Caco-2 (cell line): ENCODE measurements at places on chromosomes 16 and 17. TPM values are rescaled to one million over a fixed set of nuclear protein-coding genes. Genes with fewer than 3 reads are reported as not detected.
A peak's percentile ranks its signal among the peaks of the same experiment; 100 is the strongest.

DNA sequence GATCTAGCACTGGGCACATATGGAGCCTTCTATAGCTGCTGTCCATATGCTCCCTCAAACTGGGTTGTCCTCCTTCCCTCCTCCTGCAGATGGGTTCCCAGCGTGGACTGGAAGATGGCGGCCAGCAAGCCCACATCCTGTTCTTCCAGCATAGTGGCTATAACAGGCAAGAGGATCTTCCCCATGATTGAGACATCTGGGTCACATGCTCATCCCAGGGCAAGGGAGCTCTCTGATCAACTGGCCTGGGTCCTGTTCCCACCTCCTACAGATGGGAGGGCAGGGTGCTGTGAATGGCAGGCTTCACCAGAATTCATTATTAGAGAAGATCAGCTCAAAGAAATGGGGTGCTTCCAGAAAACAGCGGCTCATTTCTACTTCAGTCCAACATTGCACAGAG is 210.2 kb downstream of the PARN start:
- H3K27ac ChIP-seq: no peak overlapping the region
- H3K4me3 ChIP-seq: no peak overlapping the region
- H3K4me1 ChIP-seq: no peaks in the 10 kb centered on the region
- no peaks in the 10 kb centered on the region for H3K36me3 ChIP-seq
- no peak for DNase-seq
- no peaks in the 10 kb centered on the region for H3K27me3 ChIP-seq

DNA sequence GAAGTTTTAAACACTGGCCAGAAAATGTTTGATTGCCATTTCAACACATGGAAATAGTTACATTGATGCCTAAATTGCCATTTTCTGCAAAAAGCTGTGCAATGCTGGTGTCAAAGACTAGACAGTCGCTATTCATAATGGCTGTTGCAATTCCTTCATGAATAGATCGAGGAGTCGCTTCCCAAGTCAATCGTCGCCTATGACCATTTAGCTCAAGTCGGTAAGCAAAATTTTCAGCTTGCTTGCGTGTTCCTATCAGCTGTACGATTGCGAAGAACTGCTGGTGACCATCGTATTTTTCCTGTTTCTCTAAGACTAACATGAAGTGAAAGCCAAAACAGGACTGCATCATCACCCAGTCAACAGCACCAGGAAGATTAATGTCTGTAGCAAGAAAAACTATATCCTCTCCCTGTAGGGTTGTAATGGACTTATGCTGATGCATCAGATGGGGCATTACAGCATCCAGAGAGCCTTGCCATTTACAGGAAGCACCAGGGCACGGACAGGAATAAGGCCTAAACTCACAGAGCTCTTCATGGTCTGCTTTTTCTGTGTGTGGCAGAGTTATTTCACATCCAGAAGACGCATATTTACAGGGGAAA is 23.6 kb downstream of the SIAH1 start:
- no peaks in the 10 kb centered on the region for H3K27me3 ChIP-seq
- DNase-seq: no peak
- no peaks in the 10 kb centered on the region for H3K36me3 ChIP-seq

GRCh38 chr17:57648720-57649119 is 96.4 kb downstream of the CCDC182 start:
- DNase-seq: no peak
- H3K4me3 ChIP-seq: no peak overlapping the region
- no peaks in the 10 kb centered on the region for H3K4me1 ChIP-seq
- H3K27me3 ChIP-seq: no peaks in the 10 kb centered on the region
- H3K27ac ChIP-seq: no peak overlapping the region

DNA sequence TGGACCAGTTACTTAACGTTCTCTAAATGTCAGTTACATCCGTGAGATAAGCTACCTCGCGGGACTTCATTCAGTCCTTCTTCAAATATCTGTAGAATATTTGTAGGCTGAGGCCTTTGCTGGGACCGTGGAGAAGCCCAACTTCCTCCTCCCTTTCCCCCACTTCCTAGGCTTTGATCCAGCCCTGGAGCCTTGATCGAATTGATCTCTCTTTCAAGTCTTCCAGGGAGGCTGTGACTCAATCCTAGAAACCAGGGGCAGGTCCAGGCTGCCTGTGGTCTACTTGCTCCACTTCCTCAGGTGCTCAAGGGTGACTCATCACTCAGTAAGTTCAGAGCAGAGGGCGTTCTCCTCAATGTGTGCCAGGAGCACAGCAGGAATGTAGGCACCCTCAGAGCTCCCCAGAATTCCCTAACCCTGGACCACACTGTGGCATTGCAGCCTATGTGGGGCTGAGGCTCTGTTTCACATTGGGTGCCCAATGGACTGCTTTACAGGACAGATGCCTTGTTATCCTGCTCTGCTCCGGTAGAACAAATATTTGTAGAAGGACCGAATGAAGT is 11.2 kb upstream of the CEP20 start:
- peak; percentile 54 for DNase-seq
- no peaks in the 10 kb centered on the region for H3K36me3 ChIP-seq
- peaks cover 9% of the 10 kb centered on the region for H3K4me1 ChIP-seq

CHST5 gene
- total RNA-seq: 0.11 TPM in 1 of 2 replicates, not detected in the other

C1QBP gene
- 129 and 149 TPM in 2 replicates for total RNA-seq

KRT24 gene
- 0.16 TPM in 1 of 2 replicates, not detected in the other for total RNA-seq

NPIPA5 gene
- total RNA-seq: 7.5 and 8.3 TPM in 2 replicates

- DNase-seq: no peak
- no peaks in the 10 kb centered on the region for H3K27me3 ChIP-seq
- no peak overlapping the region for H3K4me3 ChIP-seq
Measured at GRCh38 chr16:24440306-24440705, 99.1 kb upstream of the RBBP6 start.

DNA sequence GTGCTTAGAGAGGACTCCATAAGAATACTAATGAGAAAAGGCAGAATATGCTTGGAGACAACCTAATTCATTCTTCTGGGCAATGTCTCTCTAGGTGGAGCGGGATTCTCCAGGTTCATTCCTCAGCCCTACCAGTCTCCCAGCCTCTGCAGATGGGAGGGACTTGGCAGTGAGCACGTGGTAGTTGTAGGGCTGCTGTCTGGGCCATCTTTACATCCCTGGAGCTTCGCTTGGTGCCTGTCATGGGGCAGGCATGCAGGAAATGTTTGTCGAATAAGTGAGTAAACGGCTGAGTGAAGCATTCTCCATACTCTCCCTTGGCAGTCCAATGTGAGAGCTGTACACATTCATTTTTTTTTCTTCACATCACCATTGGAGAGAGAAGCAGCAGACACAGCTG is 387.5 kb downstream of the UTP18 start:
- no peak overlapping the region for H3K4me3 ChIP-seq
- no peaks in the 10 kb centered on the region; the same call in 1 of the 2 replicates for H3K27me3 ChIP-seq
- DNase-seq: no peak
- no peaks in the 10 kb centered on the region for H3K4me1 ChIP-seq
- no peak overlapping the region for H3K27ac ChIP-seq

GRCh38 chr17:28948873-28949184 is 2.5 kb downstream of the PHF12 start:
- no peaks in the 10 kb centered on the region for H3K27me3 ChIP-seq
- no peaks in the 10 kb centered on the region for H3K36me3 ChIP-seq
- no peak for DNase-seq
- H3K27ac ChIP-seq: peak overlapping the region; percentile 96
- peaks cover 10% of the 10 kb centered on the region for H3K4me1 ChIP-seq
- H3K4me3 ChIP-seq: peak overlapping the region; percentile 88

DNA sequence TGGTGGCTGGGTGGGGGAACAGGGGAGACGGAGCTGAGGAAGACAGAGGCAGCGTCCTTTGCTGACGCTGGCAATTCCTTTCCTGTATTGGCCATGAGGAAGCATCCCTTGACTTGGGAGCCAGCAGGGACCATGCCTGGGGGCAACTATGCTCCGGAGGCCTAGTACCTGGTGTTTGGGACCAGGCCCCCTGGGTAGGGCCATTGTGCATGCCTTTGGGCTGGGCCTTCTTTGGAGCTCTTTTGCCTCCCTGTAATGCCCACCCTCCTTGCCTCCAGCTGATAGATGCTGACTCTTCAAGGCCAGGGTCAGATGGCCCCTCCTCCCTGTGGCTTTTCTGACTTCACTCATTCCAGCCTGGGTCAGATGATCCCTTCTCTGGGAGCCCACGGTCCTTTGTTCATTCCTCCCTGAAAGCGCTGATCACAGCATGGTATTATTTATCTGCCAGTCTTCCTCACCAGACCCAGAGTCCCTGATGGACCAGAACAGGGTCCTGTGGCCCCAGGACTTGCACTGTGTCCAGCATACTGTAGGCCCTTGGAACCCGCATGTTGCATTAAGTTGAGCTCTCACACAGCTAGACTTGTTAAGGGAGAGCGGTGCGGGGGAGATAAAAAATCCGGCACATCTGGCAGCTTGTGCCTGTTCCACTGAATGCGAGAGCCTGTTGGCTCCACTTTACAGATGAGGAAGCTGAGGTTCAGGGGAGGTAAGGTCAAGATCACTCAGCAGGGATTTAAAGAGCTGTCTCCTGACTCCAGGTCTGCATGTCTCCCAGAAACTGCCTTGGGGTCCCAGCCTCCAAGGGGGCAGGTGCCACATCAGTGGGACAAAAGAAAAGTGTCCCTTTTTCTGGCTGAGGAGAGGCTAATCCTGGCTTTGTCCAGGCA is 2.9 kb downstream of the STARD3 start:
- H3K36me3 ChIP-seq: no peaks in the 10 kb centered on the region
- no peak overlapping the region for H3K4me3 ChIP-seq
- H3K4me1 ChIP-seq: peaks cover 5% of the 10 kb centered on the region
- H3K27me3 ChIP-seq: no peaks in the 10 kb centered on the region

GRCh38 chr17:7897773-7898172 is 9.2 kb downstream of the CHD3 start:
- no peaks in the 10 kb centered on the region for H3K27me3 ChIP-seq
- DNase-seq: no peak
- H3K27ac ChIP-seq: peak overlapping the region; percentile 53
- H3K4me3 ChIP-seq: no peak overlapping the region

DNA sequence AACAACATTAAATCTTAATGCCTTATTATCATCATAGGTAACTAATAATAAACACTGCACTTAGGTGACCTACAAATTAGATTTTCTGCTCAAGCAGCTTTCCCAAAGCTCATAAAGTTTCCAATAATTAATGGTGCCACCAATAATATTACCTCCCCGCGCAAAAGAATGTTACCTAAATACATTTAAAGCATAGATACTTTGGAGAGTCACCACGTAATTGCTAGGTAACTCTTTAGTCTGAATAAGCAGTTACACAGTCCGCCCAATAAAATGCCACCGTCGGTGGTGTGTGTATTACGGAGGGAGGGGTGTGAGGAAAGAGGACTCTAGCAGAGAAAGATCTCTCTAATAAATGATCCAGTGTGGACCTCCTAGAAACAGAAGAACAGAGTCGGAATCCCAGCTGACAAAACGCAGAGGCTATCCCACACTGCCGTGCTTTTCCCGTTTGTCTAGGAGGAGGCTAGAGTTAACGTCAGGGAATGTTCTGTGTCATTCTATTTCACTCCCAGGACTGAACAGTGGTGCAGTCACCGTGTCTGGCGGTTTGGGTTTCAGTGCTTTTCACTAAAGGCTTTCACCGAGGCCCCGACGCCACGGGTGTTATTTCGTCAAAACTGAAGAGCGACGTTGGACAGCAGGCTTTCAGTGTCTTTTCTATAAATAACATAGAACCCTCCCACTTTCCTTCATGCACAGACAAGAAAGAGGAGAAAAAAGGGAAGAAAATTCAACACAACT is 630 bp downstream of the RNFT1 start:
- H3K27me3 ChIP-seq: no peaks in the 10 kb centered on the region
- peak overlapping the region; percentile 80 for H3K27ac ChIP-seq
- H3K4me3 ChIP-seq: peak overlapping the region; percentile 71
- H3K4me1 ChIP-seq: peaks cover 11% of the 10 kb centered on the region; the same call in 1 of the 2 replicates
- peak; percentile 46 for DNase-seq

DNA sequence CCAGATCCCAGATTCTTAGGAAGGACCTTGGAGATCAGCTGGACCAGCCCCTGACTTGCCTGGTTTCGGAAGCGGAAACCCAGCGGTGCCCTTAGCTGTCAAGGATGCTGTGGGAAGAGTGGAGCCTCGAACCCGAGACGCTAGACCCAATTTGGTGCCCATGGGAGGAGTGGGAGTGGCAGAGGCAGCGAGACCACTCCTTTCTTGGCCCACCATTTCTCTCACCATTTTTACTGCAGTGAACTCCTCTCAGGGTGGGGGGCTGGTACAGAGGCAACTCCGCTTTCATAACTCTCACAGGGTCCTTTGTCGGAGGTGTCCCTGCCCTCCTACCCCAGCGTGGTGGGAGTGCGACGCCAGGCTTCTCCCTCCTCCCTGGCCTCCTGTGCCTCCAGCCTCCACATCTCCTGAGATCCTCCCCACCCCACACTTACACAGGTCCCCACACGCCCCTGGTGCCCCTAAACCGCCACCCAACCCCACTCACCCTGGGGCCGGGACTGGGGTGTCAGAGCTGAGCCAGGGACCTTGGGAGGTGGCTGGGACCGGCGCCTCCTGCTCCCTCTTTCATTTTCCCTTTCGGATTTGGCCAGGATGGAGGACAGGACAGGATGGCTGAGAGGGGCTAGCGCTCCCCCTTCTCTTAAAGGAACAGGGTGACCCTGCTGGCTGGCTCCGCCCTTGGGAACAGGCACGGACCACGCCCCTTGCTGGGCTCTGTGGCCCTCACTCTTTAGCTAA is at the start of gene GJD3:
Gene GJD3 (minus strand): TSS at position 617 of the 741 bp plus-strand sequence. CDS start 922 bp downstream, outside the sequence.
- H3K36me3 ChIP-seq: no peaks in the 10 kb centered on the region
- DNase-seq: no peak
- H3K4me3 ChIP-seq: peak within 1 kb of the TSS; percentile 94
- peaks cover 5% of the 10 kb centered on the region; the same call in 1 of the 2 replicates for H3K4me1 ChIP-seq

- H3K4me1 ChIP-seq: no peaks in the 10 kb centered on the region
- no peak overlapping the region for H3K4me3 ChIP-seq
- no peak overlapping the region for H3K27ac ChIP-seq
- H3K36me3 ChIP-seq: no peaks in the 10 kb centered on the region
- no peak for DNase-seq
Measured at GRCh38 chr16:76784530-76784929, 406.5 kb upstream of the MON1B start.

DNA sequence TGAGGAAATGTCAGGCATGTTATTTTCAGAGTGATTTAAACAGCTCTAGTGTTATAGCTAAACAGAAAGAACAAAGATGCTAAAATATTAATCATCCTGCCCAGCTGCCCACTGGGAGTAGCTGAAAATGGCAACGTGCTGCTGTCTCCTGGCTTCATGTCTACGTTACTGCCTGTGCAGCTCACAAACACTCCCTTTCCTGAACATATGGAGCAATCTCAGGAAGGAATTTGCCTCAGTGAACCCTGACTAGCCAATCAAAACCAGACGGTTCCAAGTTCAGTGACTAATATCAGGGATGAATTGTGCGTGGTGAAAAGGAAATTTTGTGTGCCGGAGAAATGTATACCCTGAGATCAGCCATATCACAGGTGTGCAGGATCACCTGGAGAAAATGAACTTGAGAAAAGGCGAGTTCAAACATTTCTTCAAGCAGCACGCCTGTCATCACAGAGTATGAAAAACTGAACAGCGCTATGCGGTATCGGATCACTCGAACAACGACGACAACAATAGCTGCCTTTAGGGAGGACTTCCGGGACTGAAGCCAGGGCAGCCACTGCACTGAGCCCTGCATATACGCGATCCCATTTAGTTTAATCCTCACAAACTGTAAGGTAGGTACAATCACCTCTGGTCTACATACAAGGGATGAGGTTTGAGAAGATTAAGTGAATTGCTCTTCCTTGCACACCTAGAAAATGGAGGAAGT is 110.3 kb downstream of the STX8 start:
- H3K4me1 ChIP-seq: no peaks in the 10 kb centered on the region
- no peaks in the 10 kb centered on the region for H3K27me3 ChIP-seq
- no peak overlapping the region for H3K4me3 ChIP-seq
- no peak overlapping the region for H3K27ac ChIP-seq
- DNase-seq: no peak
